Activated T-helper 2 cell treated with anti-CD3 and anti-CD28 coated beads, Interferon-gamma antibody, Interleukin-2, Interleukin-4, amounts not matched to agents 10 μg/mL and 5 μg/mL and 100 μg/mL, durations not matched to agents 14 hours and 24 hours and 36 hours (primary cell): ENCODE measurements at places on chromosomes 1 and 21.

DNA sequence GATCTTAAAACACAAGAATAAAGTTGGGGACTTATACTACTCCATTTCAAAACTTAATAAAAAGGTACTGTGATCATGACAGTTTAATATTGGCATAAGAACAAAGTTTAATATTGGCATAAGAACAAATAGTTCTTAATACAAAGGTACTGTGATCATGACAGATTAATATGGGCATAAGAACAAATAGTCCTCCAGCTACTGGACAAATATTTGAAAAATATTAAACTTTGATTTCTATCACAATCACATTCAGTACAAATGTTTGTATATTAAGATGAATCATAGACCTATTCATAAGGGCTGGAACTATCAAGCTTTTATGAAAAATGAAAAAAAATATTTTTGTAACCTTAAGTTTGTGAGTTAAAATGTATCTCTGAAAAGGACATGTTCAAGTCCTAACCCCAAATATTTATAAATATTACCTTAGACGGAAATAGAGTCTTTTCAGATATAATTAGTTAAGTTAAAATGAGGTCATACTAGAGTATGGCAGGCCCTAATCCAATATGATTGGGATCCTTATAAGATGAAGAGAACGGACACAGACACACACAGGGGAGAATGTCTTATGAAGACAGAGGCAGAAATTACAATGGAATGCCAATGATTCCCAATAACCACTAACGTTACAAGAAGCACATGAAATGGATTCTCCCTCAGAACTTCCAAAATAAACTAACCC, 79.1 kb upstream of the RGS1 start:
- DNase-seq: no peak

DNA sequence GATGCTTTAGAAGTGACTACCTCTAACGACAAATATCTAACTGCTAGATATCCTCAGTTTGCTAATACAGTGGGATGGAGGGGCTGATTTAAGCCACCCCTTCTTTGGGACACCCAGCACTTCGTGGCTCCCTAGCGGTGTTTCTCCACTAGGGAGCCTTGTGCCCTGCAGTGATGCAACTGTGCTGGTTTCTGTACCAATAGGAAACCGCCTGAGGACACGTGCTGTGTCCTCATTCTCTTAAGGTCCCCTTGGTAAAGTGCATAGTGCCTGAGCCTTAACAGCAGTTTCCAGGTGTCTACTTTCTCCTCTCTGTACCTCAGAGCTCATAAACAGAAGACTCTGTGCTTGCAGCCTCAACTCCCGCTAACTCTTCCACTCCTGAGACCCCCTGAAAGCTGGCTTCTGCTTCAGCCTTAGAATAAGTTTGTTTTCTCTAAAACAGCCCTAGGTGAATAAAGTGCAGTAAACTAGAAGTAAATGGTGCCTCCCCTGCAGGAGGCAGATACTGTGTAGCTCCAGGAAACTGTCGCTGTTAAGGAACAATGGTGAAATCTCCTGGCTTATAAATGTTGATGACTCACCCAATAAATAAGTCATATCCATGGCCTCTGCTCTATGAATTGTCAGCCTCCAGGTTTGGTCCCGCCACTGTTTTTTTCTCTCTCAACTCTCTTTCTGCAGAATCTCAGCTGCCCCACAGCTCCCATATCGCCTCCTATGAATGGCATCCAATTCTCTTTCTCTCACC, 130.4 kb downstream of the AK5 start:
- DNase-seq: no peak

- no peak for DNase-seq
Measured at GRCh38 chr1:158961178-158961577, 29.8 kb downstream of the PYHIN1 start.

- DNase-seq: no peak
Measured at GRCh38 chr21:15686506-15686905, 43.3 kb upstream of the USP25 start.

GRCh38 chr1:47998396-47998990, 1.3 kb upstream of the TRABD2B start:
- DNase-seq: no peak

GRCh38 chr21:45550522-45551210, 8.4 kb upstream of the SLC19A1 start:
- no peak for DNase-seq

- no peak for DNase-seq
Measured at GRCh38 chr21:23496729-23497128, 2110.6 kb downstream of the MRPL39 start.

DNA sequence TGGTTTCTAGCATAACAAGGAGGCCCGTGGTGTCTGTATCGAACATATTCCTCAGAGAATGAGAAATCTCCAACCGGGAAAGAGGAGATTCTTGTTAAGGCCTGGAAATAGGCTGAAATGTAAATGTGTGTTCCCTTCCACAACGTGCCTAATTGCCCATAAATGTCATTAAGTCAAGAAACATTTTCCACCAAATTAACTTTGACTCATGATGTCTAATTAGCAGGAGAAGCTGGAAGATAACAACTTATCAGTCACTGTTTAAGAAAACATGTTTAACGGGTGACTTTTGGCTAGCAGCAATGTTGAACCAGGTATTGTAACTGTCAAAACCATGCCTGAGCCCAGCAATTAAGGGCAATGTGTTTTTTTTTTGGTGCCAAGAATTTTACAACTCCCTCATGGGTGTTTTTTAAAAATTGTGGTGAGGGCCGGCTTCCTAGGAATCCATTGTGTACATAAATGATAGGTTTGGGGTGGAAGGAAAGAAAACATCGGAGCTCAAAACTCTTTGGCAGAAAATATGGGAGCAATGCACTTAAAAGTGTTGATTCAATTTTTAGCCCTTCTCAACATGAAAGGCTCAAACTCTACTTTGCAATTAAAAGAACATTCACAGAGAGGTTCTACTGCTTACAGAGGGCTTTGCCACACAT, 67.0 kb downstream of the OLIG1 start:
- DNase-seq: no peak

- DNase-seq: no peak
Measured at GRCh38 chr1:228851193-228851592, 115.9 kb downstream of the RHOU start.

- DNase-seq: no peak
Measured at GRCh38 chr1:178652506-178653490, 72.2 kb upstream of the RALGPS2 start.

- no peak for DNase-seq
Measured at GRCh38 chr21:43873673-43874072, 8.7 kb downstream of the AGPAT3 start.

- DNase-seq: no peak
Measured at GRCh38 chr1:94562519-94563260, 21.1 kb upstream of the F3 start.

DNA sequence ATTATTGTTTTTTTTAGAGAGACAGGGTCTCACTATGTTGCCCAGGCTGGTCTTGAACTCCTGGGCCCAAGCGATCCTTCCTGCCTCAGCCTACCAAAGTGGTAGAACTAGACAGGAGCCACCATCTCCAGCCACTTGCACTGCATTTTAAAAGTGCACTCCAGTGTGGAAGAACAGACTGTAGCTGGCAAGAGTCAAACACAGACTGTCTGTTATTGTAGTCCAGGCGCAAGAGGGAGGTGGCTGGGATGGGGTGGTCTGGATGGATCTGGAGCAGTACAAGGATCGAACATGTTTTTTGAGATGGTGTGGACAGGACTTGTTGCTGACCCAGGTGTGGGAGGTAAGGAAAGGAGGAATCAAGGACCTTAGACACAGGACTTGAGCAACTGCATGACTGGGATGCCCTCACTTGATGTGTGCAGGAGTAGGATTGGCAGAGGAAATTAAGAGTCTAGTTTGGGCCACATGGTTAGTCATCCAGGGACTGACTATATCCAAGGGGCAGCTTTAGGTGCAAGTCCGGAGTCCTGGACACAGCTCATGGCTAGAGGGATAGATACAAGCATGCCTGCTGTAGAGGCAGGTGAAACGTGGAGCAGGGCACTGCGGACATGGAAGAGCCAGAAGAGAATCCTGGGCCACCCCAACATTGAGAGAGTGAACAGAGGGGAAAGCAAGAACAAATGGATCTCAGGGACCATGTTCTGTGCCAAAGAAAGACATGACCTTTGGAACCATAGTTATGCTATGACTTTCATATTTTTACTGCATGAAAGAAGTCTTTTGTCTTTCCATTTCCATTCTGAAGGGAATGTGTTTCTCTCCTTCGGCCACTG, 42.0 kb downstream of the ELK4 start:
- DNase-seq: no peak

- DNase-seq: no peak
Measured at GRCh38 chr1:6971048-6971447, 185.8 kb downstream of the CAMTA1 start.

- DNase-seq: no peak
Measured at GRCh38 chr21:25385341-25385740, 221.9 kb downstream of the MRPL39 start.

- no peak for DNase-seq
Measured at GRCh38 chr21:44006656-44007055, 5.5 kb upstream of the TRAPPC10 start.

- no peak for DNase-seq
Measured at GRCh38 chr1:36391271-36391670, 5.5 kb upstream of the STK40 start.

DNA sequence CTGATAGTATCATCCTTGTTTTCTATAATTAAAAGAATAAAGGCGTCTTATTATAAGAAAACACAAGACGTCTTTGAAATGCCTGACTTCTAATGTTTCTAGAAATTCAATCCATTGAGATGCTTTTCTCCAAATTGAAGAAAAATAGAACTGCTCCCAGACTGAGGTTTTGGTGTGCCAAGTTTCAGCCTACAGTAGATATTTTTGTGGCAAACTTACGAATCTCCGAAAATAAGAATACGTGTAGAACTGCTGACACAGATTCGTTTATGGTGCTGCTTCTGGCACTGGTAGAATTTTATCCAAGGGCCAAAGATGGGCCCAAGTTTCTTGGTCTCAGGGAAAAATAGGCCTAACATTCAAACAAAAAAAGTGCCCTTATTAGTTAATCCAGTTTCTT, 554.5 kb upstream of the NR5A2 start:
- no peak for DNase-seq

DNA sequence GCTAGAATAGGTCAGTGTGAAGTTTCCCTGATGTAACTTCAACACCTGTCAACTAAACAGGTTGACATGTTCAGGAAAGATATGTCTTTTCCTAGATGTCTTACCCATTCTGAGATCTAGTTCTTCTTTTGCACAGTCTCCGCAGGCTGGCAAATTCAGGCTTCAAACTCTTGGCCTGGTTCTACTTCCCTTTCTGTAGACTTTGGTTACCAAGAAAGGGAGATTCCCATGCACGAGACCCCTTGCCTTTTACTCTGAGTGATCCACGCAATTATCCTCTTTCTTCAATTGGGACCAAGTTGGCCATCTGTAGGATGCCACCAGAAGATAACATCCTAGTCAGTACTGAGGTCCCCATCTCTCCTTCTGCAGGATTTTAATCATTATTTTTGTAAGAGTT, 2.0 kb downstream of the CFAP45 start:
- DNase-seq: no peak

DNA sequence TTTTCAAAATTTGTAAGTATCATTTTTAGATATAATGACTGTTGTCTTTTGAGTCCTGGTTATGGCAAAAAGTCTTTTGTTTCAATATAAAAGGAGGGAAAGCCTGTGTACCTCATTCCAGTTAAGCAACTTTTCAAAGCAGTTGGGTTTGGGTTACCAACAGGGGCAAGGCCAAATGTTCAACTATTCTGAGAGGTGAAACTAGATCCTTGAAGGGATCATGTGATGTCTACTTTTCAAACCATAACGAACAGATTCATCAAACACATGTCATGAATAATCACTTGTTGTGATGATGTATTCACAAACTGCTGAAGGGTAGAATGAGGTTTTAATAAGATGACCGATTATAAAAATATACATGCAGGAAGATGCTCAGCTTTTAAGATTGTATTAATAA, 171.3 kb downstream of the HHAT start:
- no peak for DNase-seq

GRCh38 chr1:60731321-60731720, 351.0 kb upstream of the NFIA start:
- no peak for DNase-seq

DNA sequence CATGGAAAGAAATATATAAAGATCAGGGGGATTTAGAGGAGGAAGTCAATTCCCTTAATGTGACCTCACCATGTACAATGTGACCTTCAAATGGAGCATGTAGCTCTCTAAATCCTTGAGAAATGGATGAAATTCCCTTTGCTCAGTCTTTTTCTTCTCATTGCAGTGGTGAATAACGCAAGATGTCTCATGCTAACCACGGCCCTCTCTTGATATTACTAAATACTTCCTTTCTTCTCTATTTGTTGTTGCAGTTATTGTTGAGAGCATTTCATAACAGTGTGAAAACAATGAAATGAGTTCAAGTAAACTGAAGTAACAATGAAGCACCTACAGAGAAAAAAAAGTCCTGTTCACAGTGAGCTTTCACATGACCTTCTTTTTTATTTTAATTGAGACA, 55.6 kb downstream of the ZNF281 start:
- no peak for DNase-seq

DNA sequence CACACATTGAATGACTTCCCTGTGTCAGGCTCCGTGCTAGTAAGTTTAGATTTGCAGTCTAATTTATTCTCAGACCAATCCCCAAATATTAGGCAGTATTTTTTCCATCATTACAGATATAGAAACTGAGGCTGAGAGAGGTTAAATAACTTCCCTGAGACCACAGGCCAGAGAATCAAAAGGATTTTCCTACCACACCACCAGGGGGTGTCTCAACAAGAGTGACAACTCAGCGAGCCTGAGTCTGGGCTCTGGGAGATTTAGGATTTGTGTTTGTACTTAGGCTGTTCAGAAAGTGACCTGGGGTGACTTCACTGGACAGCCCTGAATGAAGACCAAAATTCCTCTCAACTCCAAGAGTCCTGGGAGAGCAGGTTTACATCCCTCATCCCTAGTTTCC, 13.3 kb upstream of the LCE5A start:
- no peak for DNase-seq

DNA sequence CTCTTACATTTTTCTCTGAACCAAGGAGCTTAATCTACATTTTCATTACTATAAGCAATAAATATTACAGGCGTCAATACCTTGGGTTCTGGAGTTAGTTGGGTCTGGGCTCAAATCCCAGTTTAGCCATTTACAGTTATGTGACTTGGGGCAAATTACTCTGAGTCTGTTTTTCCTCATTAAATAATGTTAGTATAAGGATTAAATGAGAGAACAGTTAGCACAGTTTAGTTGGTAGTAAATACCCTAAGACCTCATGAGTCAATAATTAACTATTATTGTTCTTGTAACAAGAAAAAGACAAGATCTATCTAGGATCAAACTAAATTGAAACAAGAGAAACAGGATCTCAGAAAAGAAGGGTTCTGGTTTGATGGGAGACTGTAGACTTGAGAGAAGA, 4.6 kb downstream of the C1orf116 start:
- DNase-seq: no peak

- DNase-seq: no peak
Measured at GRCh38 chr1:151976858-151977257, 16.8 kb downstream of the S100A10 start.

DNA sequence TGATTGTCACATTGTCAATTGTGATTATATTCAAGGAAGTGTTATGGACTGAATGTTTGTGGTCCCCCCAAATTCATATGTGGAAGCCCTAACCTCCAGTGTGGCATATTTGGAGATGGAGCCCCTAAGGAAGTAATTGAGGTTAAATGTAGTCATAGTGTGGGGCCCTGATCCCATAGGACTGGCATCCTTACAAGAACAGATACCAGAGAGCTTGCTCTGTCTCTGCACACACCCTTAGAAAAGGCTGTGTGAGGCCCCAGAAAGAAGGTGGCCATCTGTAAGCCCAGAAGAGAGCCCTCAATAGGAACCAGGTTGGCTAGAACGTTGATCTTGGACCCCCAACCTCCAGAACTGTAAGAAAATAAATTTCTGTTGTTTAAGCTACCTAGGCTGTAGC, 28.1 kb downstream of the VANGL1 start:
- DNase-seq: no peak
